GM13977 (cell line): ENCODE measurements at places on chromosomes 3 and 15.

- no peak for DNase-seq
Observed at GRCh38 chr3:46100812-46101211, 73.5 kb upstream of the XCR1 start.

- no peak for DNase-seq
Observed at GRCh38 chr15:91537856-91538255, 315.7 kb upstream of the SLCO3A1 start.

DNA sequence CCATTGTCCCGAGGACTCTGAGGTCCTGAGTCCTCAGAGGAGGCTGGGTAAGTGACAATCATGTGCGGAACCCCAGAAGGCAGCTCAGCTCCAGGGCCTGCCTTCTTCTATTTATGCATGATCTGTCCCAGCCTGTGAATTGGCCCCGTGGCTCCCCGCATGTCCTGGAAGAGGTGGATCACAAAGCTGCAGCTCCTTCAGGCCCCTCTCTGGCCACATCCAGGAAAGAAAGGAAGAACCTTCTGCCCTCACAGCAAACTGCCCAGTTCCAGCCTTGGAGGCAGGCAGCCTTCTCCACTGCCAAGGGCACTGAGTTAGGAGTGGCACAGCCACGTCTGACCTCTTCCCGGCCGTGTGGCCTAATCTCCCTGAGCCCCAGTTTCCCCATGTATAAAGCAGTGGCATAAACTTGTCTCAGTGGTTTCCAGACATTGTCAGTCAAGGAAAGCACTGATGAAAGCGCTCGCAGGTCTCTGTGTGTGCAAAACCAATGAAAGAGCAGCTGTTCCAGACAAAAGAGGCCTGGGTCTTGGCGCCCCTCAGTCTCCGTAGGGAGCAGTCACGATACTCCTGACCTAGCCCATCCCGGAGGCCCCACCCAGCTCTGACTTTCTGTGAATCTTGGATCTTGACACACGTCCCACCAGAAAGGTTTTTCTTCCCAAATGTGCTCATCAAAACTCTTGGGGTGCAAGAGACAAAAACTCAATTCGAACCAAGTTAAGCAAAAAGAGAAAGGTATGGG, 497.3 kb downstream of the SHQ1 start:
- DNase-seq, result no peak

- DNase-seq, result no peak
Observed at GRCh38 chr3:195896361-195897080, 11.8 kb downstream of the TNK2 start.

- no peak for DNase-seq
Observed at GRCh38 chr3:156617145-156617544, 57.2 kb upstream of the TIPARP start.

GRCh38 chr3:142724682-142725356, 985 bp downstream of the TRPC1 start:
- no peak for DNase-seq

DNA sequence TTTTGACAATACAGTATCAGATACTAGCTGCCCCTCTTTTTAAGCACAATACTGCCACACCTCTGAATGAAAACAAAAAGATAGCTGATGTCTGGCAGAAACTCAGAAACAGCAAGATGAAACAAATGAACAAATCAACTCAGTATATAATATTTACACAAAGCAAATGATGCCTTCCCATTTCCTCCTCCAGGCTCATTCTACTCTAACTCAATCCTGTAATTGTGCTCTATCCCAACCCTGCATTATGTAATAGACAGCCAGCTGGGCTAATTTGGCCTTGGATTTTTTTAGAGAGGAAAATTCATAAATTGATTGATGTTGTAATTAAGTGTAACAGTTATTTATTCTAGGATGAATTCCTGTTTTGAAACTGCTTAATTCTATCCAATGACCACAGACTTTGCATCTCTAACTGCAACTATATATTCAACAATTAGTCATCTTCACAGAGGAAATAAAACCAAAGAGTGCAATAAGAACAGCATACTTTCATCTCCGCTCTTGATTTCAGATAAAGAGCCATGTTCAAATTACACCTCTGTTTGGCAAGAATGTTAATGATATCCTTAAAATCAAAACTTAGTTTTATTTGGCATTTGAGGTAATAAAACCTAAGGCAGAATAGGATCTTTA, 6.1 kb downstream of the ATG3 start:
- no peak for DNase-seq

DNA sequence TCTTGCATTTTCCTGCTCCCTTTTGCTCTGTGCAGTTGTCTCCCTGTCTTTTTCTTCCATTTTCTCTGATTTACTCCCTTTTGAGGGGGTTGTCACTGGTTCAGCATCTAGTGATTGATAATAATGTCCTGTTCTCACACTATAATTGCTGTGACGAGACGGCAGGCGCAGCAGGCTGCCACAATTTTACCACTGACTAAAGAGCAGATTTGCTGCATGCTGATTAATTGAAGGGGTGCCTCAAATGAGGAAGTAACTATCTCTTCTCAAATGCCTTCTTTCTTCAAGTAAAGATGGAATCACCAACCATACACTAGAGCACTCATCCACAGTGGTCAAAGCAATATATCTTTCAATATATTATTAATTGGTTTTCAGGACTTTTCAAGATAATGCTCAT, 219.3 kb downstream of the CBLB start:
- DNase-seq, result no peak

GRCh38 chr3:56976651-56977560, 83.6 kb upstream of the SPATA12 start:
- DNase-seq, result no peak

- DNase-seq, result no peak
Observed at GRCh38 chr3:128398586-128398985, 68.1 kb downstream of the DNAJB8 start.

GRCh38 chr3:65080432-65080831, 392.6 kb upstream of the ADAMTS9 start:
- DNase-seq, result no peak
